Activated naive CD4-positive, alpha-beta T cell treated with Interleukin-2 at 50 U/mL for 16 hours (primary cell): ENCODE measurements at places on chromosomes 2 and 18.

DNA sequence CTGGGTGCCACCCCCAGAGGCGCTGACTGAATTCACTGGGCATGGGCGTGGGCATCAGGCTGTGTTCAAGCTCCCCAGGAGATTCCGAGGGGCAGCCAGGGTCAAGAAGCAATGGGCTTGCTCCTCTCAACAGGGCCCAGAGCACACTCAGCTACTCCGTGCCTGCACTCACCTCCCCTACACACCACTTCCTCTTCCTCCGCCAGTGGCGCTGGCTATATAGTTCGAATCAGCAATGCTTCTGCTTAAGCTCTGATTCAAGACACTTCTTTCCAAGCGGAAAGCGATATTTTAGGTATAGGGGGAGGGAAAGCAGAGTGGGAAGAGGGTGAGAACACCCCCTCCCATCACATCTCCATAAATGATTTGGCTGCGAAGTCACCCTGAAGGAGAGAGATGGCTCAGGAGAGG, 42.1 kb downstream of the CRACDL start:
- no peak for DNase-seq

- DNase-seq: no peak
Measured at GRCh38 chr2:41698678-41699422, 349.0 kb upstream of the PKDCC start.

DNA sequence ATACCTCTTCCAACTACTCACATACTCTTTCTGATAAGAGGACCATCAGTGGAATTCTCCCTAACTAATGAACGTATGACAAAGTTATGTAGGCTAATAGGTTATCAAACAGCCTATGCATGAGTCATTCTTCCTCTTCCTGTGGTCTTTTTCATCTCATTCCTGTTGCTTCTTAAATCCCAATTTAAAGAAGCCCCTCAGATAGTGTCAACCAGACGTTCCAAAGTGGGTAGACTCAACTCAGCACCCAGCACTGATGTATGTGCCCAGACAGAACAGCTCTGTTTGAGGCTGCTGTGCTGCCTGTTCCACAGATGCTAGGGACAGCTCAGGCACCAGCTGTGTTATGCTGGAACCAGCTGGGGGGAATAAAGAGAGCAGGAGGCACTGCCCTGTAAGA, 52.6 kb downstream of the CXCR4 start:
- DNase-seq: no peak

DNA sequence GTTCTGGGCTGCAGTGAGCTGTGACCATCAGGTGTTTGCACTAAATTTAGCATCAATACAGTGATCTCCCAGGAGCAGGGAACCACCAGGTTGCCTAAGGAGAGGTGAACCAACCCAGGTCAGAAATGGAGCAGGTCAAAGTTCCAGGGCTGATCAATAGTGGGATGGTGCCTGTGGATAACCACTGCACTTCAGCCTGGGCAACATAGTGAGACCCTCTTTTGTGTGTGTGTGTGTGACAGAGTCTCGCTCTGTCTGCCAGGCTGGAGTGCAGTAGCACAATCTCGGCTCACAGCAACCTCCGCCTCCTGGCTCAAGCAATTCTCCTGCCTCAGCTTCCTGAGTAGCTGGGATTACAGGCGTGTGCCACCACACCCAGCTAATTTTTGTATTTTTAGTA, 163.7 kb upstream of the SERTAD2 start:
- DNase-seq: no peak

- DNase-seq: no peak
Measured at GRCh38 chr2:240224676-240225075, 84.2 kb upstream of the OTOS start.

- DNase-seq: no peak
Measured at GRCh38 chr2:158060835-158061435, 40.7 kb upstream of the UPP2 start.

- DNase-seq: peak; percentile 26
Measured at GRCh38 chr2:70767699-70768589, at the start of gene ADD2. Gene ADD2 (minus strand): TSS chr2:70768200. CDS start chr2:70706408, 61,792 bp downstream.

GRCh38 chr18:67731851-67732250, 215.3 kb upstream of the DSEL start:
- no peak for DNase-seq

- no peak for DNase-seq
Measured at GRCh38 chr2:10934979-10935350, 23.2 kb downstream of the KCNF1 start.

DNA sequence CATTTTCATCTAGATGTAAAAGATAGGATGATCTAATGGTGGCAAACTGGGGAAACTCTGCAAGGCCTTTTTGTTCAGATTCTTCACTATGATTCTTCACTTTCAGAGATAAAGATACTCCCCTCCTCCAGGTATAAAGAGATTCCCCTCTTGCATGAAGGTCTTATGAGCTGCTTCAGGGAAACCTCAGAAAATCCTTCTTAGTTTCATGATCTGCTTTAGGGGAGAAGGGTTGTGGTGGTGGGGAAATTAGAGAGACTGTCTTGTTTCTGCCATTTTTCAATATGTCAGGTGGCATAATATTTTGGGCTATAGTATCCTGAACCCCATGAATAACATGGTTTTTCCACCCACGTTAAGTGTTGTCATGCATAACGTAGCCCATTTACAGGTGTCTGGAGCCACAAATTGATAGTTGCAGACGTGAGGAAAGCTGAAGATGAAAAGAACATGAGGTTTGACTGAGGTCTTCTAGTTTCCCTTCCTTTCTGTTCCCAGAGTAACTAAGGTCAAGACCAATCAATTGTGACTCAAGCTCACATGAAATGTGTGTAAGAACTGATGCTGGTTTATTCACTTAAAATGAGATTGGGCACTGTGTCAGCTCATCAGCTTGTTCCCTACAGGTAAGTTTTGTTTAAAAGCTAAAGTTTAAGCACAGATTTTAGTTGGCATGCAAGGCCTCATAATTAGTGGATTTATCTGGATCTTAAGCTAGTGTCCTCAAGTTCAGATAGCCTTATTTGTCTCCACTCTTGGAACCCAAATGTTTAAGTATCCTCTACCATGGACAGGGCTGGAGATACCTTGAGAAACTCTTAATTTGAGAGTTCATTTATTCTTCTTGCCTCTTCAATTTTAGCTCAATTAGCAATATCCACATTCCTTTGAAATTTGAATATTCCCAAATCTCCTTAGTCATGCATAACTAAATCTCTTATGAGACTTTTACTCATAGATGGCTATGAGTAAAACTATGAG, 304.5 kb upstream of the FANCL start:
- no peak for DNase-seq

- DNase-seq: peak; percentile 75
Measured at GRCh38 chr2:73284296-73285158, at the start of gene FBXO41. Gene FBXO41 (minus strand): TSS chr2:73284478. CDS start chr2:73269630, 14,848 bp downstream.

- DNase-seq: no peak
Measured at GRCh38 chr2:60091266-60091665, 462.2 kb downstream of the BCL11A start.

GRCh38 chr2:234950730-234951663, 820 bp upstream of the SH3BP4 start:
- no peak for DNase-seq

- DNase-seq: peak; percentile 16
Measured at GRCh38 chr2:38626326-38627035, 23.8 kb upstream of the HNRNPLL start.

GRCh38 chr2:225236769-225237323, 162.7 kb upstream of the NYAP2 start:
- DNase-seq: no peak

DNA sequence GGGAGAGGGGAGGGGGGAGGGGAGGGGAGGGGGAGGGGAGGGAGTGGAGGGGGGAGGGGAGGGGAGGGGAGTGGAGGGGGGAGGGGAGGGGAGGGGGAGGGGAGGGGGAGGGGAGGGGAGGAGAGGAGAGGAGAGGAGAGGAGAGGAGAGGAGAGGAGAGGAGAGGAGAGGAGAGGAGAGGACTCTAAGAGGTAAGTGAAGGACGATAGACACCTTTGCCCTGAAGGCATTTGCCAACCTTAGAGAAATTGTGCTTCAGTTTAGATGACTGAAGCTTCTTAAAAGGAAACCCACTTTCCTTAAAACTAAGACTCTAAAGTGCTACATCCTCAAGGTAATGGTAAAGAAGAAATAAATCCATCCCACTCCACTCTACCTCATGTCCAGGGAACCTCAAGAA, 19.2 kb downstream of the GPR75 start:
- no peak for DNase-seq

DNA sequence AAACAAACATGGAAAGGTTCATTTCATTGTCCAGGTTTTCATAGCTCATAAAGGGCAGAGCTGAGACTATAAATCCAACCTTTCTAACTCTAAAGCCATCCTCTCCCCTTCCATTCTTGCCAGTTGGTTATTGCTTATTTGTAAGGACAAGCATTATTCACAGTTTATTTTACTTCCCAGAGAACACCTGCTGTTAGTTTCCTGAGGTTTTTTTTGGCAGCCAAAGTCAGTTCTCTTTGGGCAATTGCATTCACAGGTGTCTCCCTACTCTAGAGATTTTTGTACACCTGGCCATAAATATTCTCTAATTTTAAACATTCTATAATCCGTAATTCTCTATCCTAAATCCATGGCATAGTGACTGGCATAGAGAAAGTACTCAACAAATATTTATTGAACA, 87.3 kb upstream of the SPHKAP start:
- DNase-seq: no peak

DNA sequence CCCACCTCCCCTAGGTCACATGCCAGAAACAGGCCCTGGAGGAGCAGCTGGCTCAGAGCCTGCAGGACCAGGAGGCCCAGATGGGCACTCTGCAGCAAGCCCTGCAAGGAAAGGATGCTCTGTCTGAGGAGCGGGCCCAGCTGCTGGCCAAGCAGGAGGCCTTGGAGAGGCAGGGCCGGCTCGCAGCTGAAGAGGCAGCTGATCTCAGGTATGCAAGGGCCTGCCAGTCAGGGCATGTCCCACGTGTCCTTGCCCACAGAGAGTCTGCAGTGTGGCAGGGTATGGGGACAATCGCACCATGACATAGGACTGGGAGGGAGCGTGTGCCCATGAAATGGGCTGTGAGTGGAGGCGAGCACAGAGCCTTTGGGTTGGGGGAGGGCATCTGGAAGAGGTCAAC, 39.9 kb downstream of the CROCC2 start:
- no peak for DNase-seq

GRCh38 chr2:232487385-232488096, at the start of gene ECEL1:
Gene ECEL1 (minus strand): TSS chr2:232487834. CDS start chr2:232486653, 1,181 bp downstream.
- DNase-seq: no peak

DNA sequence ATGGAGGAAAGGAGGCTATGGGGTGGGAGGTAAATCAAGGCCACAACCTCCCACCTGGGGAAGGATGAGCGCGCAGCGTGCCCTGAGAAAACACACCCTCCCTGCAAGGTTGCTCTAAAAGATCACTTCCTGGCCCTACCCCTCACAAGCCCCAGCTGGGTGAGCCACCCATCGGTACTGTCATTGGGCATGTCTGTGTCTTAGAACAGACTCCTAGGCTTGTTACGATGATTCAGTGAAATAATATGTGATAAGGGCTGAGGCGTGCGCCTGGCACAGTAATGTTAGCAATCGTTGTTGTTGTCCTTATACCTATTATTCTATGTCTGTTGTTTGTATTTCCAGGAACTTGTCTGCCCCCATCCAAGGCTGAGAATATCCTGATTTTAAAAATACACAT, 175.1 kb downstream of the ZFP36L2 start:
- DNase-seq: no peak

GRCh38 chr18:78640246-78640995, 339.2 kb upstream of the SALL3 start:
- no peak for DNase-seq

GRCh38 chr18:4441098-4441497, 14.0 kb downstream of the DLGAP1 start:
- no peak for DNase-seq

GRCh38 chr2:180979749-180980105, 678 bp upstream of the UBE2E3 start:
- DNase-seq: no peak

DNA sequence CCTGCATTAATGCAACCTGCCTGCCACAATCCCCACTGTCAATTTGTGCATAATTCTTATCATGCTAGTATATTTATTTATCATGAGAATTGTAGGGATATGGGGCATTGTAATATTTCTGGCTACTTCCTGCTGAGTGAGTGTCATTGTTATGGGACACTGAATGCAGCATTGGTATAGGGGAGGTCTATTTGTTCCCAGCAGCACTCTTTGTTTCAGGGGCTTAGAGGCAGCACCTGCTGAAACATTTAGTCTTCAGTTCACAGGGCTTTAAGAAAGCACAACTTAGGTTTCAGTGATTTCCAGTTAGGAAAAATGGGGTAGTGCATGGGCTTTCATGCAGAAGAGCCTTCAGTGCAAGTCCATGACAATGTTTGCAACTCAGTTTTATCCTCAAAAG, 23.6 kb downstream of the SULT1C3 start:
- no peak for DNase-seq

GRCh38 chr2:223283329-223283728, 231.3 kb downstream of the KCNE4 start:
- DNase-seq: no peak
